ENCODE measurements at places on chromosomes 16 and 17.

DNA sequence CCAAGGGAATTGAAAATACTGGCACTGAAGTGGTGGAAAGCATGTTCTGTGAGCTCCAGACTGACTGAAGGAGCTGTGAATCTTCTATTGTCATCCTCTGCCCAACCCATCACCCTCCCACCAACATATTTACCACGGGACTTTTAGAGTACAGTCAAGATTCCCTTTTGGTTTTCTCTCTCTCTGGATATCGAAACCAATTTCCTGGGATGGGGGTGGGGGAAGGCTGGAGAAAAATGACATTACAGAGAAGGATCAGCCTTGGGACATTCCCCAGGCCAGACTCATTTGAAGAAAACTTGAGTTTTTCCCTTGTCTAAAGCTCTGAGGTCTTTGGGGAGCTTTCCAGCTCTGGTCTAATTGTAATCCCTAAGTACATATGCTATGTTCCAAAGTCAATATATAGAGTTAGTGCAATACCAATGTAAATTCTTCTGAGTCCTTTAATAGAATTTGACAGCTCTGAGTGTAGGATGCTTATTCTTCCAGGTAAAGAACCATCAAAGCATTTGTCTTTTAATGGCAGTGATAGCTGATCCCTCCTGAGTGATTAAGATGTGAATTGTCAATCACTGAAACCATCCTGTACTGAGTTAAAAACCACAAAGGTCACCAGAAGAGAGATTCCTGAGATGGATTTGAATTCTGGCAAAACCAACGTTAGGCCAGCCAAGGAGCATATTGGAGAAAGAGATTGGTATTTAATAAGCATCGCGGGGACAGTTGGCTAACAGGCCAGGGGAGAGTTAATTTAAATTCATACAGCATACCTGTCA lies 48.8 kb upstream of the CCL1 start:
- DNase-seq: no peak

DNA sequence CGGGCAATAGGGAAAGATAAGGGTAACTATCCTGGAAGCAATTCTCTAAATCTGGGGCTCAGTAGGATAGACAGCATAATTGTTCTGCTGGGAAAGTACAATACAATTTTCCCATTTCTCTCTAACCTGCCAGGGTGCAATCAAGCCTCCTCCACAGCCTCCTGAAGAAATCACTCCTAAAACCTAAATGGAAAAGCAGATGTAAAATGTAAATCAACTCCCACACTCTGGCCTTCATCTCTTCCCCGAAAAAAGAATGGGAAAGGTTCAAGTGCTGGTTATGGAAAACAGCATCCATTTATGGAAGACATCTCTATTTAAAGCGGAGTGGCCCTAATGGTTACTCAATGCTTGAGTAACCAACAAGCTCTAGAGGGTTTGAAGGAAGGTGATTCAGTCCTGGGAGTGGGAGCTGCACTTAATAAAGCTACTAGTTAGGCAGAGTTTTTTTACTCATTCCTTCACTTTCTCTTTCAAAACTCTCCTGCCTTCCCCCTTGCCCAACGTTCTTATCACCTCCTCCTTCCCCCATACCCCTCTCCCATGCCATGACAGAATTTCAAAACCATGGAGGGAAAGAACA lies 5.1 kb downstream of the MMD start:
- DNase-seq: no peak

- DNase-seq: peak; percentile 86
Measured at GRCh38 chr17:3535253-3535995, 22.2 kb downstream of the TRPV3 start.

GRCh38 chr16:83171396-83171795 lies 544.6 kb downstream of the CDH13 start:
- DNase-seq: no peak

Data from femur (tissue), 1 donor.